HTR-8/SVneo (cell line): ENCODE measurements at places on chromosomes 6 and 20.
A peak's percentile ranks its signal among the peaks of the same experiment; 100 is the strongest.

- no peak for DNase-seq
Observed at GRCh38 chr6:11366183-11366933, 133.9 kb upstream of the NEDD9 start.

- DNase-seq, result no peak
Observed at GRCh38 chr6:144630857-144631256, 345.7 kb downstream of the UTRN start.

- no peak for DNase-seq
Observed at GRCh38 chr6:110890288-110890687, 15.7 kb downstream of the AMD1 start.

- no peak for DNase-seq
Observed at GRCh38 chr20:7003598-7003997, 236.1 kb downstream of the BMP2 start.

DNA sequence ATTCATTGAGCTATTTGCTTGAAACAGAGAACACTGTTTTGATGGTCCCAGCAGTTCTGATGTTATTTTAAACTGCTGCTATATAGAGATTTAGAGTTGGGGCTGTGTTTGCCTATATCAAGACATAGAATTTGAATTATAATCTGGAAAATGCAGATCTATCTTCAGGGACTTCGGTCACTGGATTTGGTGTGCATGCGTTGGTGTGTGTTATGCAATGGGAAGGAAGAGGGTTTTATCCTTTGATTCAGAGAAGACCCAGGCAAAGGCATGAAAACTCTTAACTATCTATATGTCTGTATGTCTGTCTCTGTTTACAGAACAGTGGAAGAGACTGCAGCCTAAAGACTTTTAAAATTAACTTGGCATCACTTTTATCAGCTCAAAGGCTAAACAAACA lies 2.0 kb downstream of the ADGRB3 start:
- DNase-seq, result no peak

GRCh38 chr6:11705483-11705882 lies 73.1 kb downstream of the ADTRP start:
- no peak for DNase-seq

- no peak for DNase-seq
Observed at GRCh38 chr6:136169394-136170148, 80.5 kb downstream of the MTFR2 start.

- no peak for DNase-seq
Observed at GRCh38 chr6:93059911-93060310, 359.4 kb downstream of the EPHA7 start.

DNA sequence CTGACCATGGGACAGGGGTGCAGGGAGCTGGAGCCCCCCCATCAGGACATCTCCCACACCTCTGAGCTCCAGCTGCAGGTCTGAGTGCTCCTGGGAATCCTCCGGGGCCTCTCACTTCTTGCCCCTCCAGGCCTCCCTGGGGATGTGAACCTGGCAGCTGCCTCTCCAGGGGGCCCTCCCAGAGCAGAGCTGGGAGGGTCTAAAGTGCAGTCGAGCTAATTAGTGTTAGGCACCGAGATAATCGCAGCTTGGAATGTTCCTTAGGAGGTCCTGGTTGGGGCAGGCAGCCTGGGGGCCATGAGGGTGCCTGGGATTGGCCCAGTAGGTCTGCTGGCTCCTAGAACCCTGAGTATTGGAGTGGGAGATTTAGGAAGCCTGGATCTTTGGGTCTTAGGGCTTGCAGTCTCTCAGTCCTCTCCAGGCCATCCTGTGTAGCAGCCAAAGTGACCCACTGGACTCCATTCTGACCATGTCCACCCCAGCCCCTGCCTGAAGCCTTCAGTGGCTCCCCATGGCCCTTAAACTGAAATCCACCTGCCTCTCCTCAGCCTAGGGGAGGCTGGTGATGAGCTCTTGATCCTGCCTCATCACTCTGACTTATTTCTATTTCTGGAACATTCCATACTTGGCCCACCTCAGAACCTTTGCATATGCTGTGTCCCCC lies 26.0 kb downstream of the CEBPB start:
- DNase-seq, result no peak

DNA sequence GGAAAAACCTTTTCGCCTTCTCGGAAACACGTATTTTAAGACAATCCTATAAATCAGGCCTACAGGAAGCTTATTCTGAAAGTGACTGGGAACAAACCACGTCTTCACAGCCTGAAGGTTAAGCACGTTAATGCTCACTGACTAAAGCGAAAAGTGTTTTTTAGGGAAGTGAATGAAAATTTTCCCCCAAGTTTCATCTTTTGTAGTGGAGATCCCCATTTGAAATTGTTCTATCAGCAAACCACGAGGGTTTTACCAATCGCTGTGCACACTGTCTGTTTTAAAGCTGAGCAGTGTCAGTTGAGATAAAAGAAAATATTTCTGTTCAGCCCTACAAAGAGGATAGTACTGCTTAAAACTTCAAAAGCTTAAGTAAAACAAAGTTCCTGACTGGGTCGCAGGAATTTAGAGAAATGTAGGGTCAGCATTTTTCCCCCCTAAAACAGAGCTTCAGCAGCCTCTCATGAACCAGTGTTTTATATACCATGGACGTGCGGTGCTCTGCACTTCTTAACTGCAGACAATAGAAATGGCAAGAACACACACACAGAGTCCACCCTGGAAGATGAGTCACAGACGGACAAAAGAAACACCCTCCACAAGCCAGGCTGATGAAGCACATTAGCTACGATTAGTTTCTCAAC lies 34.9 kb downstream of the SLC22A23 start:
- no peak for DNase-seq

DNA sequence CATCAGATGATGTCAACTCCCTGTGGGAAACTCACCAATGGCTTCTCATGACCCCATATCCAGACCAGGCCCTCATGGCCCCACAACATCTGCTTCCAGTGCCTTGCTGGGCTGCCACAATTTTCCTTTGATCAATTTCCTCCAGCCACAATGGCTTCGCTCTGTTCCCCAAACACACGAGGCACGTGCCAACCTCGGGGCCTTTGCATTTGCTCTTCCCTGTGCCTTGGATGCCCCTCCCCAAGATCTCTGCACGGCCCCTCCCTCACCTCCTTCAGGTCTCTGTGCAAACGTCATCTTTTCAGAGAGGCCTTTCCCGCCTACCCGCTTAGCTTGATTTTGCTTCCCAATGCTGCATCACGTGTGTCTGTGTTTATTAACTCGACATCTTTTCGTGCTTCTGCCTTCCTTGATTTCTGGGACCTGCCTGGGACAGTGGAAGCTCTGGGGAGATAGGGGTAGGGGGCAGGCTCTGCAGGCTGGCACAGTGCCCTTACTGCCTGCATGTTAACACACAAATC lies 13.1 kb downstream of the PEDS1 start:
- no peak for DNase-seq

DNA sequence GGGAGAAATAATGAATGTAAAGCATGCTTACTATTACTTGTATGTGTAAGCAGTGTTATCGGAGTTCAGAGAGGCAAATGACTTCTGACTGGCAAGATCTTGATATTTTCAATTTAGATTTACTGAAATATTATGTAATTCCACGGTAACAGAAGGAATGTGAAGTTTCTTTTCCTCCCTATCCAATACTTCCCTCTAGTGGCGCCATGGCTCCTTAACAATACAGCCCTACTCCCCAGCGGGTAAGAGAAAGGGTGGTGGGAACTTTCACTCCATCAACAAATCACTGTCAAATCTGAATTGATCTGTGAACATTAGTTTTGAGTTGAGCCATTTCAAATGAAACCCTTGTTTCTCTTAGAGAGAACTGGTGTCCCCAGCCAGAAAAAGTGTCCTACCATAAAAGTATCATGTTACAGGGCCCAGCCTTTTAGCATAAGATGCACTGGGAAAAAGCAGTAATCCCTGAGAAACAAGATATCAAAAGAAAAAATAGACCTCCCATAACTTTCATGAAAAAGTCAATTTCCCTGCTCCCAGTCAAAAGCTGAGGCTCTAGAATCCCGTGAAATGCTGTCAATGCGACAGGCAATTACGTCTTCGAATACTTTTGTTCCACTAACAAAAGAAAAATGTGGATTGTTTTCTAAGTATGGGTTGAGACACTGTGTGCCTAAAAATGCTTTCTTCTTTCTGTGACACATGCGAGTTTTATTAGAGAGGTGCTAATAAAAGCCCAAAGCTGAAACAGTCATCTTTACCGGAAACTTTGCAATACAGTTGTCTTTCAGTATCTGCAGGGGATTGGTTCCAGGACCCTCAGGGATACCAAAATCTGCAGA lies 12.9 kb downstream of the COX7A2 start:
- DNase-seq, result peak; percentile 58
